Stomach (tissue), 19 donors: ENCODE measurements at places on chromosomes 3 and 15. TPM values are rescaled to one million over a fixed set of nuclear protein-coding genes. Genes with fewer than 3 reads are reported as not detected.

DNA sequence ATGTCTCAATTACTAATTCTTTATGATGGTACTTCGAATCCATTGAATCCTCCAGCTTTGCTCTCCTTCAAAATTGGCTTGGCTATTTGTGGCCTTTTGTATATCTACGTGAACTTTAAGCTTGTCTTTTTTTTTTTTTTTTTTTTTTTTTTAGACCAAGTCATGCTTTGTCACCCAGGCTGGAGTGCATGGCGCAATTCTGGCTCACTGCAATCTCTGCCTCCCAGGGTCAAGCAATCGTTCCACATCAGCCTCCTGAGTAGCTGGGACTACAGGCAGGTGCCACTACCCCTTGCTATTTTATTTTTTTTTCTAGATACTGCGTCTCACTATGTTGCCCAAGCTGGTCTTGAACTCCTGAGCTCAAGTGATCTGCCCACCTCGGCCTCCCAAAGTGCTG is 7.7 kb upstream of the DIPK2A start:
- no peak for DNase-seq

Gene FMN1
- 40.8 TPM for total RNA-seq

Gene AADACL2
- total RNA-seq = not detected

- DNase-seq = peak; percentile 61
Measured at GRCh38 chr15:69489073-69489571, 36.5 kb downstream of the RPLP1 start.

DNA sequence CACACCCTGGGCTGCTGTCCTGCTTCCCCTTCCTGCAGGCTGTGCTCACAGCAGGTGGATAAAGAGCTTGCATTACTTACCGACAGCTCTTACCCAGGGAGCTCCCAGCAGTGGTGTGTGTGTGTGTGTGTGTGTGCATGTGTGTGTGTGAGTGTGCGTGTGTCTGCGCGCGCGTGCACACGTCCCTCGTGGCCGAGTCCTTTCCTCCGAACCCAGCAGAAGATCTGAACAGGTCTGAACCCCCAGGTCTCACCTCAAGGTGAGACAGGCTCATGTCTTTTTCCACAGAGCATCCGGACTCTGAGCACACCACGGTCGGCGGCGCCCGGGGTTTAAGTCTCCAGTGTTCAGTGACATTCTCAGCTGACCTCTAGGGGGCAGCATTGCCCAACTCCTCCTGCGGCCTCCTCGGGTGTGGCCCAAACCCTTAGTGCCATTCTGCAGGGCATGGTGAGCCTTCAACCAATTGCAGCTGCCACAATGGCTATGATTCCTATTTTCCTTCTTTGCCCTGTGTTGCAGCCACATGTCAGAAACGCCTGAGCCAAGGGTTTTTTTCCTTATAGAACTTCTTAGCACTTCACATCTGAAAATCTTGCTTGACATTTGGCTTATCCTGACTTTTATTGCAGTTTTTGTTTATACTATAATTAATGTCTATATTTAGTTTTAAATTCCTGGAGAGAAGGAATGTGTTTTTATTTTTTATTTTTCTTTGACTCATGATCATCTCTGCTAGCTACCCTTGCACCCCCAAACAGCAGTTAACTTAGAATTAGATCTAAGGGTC is 64.1 kb upstream of the KLHL25 start:
- DNase-seq = peak; percentile 88

GRCh38 chr15:40452296-40453090 is 11.7 kb downstream of the BAHD1 start:
- no peak for DNase-seq

- no peak for DNase-seq
Measured at GRCh38 chr3:124297062-124297980, 305.4 kb upstream of the ROPN1 start.

Gene FOXB1
- not detected for total RNA-seq

GRCh38 chr3:185992831-185993374 is 55.1 kb upstream of the TRA2B start:
- DNase-seq = no peak

GRCh38 chr3:5010706-5011554 is 31.7 kb downstream of the BHLHE40 start:
- DNase-seq = no peak

DNA sequence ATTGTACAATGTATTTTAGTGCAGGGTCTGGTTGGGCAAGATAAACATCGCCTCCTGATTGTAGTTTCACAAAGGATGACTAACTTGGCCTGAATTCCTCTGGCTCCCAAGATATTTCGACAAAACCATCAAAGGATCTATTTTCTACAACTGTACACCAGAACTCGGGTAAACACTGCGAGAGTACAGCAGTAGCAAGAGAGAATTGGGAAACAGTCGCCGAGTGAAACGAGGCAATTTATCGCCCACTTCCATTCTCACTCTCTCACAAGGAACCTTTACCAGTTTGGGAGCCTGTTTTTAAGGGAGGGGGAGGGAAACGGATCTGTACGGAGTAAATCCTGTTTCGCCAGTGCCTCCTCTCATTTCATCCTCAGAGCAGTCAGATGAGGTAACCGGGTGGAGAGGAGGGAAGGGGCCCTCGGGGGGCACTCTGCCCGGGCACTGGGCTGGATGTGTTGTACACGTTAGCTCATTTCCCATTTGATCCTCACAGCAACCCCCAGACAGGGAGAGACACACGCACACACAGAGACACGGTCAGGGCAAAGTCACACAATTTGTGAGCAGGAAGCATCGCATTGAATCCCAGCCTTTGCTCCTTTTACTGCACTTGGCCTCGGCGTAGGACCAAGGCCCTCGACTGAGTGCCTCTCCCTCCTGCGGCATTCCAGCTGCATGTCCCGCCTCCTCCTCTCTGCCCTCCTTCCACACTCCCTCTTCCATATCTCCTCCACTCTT is 120.1 kb downstream of the LIPC start:
- peak; percentile 23 for DNase-seq

- no peak for DNase-seq
Measured at GRCh38 chr15:96327155-96327741, 3.3 kb upstream of the NR2F2 start.

DNA sequence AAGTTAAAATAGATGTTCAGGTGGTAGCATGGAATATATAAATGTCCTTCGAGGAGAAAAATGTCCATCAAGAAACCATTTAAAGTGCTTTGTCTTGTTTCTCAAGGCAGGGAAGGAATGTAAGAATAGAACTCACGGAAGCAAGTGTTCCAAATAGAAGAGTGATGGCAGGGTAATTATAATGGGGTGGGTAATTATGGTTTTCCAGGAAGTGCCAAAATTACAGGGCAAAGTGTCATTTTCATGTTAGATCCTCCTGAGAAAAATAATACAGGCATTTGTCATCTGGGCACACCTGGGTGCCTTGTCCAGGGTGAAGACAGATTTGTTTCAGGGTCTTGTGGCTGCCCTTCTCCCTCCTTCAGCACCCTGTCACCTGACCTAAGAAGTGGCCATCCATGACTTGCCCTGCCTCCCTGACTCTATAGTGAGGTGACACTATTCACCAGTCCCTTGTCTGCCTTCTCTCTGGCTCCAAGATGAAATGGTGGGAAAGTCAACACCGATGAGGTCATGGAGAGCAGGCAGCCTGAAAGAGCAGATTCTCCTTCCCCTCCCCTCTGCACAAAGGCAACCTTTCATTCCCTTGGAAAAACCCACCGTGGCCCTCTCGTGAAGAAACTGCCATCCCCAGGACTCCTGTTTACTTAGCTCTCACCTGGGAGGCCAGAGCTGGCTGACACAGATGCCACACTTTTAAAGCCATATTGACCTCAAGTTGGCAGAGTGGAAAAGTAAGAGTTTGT is 45.1 kb upstream of the AMOTL2 start:
- DNase-seq = no peak

GRCh38 chr3:62139957-62140356 is 233.4 kb downstream of the FEZF2 start:
- no peak for DNase-seq

- no peak for DNase-seq
Measured at GRCh38 chr3:195249858-195250464, 21.0 kb downstream of the XXYLT1 start.

- no peak for DNase-seq
Measured at GRCh38 chr3:43964640-43965039, 273.9 kb downstream of the ABHD5 start.

DNA sequence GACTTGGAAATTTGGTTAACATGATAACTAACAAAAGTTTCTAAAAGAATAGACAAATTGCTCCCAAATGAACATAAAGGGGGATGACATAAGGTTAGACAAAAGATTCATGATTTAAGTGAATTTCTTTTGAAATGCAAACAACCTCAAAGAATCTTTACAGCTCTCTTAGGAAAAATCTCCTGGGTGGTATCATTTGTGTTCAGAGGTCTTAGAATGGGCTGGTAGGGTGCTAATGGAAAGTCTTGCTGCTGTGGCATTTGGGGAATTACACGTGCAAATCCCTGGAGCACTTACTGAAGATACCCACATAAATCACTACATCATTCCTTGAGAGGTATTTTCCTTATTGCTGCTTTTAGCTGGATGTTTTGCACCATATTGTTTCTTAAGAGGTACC is 14.4 kb upstream of the ROBO2 start:
- no peak for DNase-seq

DNA sequence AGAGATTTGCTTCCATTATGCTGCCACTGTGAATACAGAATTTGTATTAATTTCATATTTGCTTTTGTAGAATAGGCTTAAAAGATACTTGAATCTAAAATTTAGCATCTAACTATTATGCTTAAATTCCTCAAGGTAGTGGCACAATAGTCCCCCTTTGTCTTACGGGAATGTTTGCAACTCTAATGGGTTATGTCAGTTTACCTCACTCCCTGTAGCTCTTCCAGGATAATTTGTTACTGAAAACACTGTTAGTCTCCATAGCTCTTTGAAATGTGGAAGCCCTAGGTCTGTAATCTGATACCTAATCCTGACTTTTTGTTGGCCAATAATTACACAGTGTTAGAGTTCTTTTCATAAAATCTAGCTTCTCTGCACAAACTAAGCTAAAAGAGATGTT is 433.4 kb downstream of the PYDC2 start:
- no peak for DNase-seq

DNA sequence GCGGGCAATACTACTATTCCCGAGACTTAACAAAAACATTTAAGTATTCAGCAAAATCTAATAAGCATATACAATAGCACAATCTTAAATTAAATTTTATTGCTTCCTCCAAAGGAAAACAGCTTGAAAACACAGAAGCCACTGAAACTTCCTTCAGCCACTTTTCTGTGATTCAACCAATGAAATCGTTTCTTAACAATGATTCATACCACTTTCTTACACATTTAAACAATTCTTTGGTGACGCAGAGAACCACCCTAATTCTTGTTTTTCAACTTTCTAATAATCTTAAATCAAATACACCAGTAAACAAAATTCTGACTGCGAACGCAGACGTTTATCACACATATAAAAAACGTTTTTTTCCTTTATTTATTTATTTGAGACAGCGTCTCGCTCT is 4.1 kb downstream of the TJP1 start:
- no peak for DNase-seq

DNA sequence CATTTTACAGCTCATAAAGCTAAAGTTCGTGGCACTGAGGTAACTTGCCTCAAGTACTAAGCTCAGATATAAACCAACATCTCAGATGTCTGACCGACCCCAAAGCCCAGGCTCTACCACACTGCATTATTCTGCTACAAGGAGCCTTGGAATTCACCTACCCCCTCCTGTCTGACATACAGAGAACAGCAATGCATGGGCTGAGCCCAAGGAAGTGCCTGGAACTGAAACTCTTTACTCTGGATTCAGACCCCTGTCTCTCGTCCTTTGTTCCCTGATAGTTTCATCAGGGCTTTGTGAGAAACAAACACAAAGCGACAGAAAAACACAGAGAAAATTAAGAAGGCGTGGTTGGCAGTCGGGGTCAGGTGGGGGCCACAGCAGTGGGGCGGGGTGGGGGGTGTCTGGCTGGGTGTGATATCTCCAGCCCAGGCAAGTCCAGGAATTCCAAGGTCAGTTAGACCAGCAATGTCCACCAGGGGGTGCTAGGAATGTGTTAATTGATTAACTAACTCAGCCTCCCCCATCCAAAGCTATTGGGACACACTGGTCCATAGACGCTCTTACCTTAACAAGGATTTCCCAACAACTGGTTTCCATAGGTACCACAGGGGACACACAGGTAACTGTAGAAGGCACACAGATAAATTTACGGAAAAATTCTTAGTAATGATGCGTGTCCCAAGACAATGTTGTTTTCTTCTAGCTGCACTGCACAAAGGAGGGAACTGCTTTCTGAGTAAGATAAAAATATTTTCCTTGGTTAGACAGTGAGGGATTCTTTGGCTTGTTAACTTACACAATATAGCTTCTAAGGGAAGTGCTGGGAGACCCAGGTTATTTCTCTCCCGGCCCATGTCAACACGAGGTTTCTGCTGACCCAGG is 18.8 kb upstream of the SSUH2 start:
- DNase-seq = peak; percentile 85

DNA sequence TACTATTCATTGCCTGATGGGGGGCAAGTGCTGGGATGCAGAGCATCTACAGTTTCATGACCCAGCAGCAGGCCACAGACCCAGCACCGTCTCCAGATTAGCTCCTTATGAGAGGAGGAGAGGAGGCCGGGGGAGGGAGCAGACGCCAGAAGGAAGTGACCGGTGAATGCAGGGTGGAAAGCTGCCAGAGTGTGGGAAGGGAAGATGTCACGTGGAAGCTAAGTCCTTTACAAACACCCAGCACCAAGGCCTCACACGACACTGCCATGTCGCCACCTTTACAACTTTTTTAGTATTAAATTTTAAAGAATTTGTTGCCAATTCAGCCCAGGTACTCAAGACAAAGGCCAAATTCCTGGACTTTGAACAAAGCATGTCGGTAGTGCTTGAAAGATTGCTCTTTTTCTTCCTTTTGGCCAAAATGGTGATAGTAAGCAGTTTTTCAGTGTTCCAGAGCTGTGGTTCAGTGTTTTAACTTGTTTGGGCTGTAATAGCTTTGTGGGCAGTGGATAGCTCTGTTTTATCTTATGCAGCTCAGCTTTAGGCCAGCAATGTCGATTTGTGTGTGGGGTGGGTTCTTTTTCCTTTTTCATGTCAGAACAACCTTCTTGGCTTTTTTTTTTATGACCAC is 58.2 kb downstream of the ZBTB38 start:
- peak; percentile 89 for DNase-seq

DNA sequence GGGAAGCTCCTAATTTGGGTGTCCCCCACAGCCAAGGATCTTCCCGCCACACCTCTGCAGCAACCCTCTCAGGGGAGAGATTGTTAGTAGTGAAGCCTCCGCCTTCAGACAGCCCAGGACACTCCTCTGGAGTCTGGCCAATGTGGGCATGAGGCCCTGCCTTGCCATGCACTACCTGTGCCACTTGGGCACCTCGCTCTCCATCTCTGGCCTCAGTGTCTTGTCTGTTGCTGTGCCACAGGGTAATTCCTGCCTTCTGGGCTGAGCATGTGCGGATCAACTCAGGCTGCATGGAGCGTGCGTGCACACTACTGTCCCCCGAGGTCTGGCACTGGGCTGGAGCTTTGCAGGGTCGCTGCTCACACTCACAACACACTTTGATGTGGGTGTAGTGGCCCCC is 7.9 kb upstream of the MESP1 start:
- no peak for DNase-seq

GRCh38 chr15:99341786-99342185 is 90.5 kb downstream of the LRRC28 start:
- no peak for DNase-seq
